Liver (tissue), 10 donors: ENCODE measurements at places on chromosomes 12 and 14.

DNA sequence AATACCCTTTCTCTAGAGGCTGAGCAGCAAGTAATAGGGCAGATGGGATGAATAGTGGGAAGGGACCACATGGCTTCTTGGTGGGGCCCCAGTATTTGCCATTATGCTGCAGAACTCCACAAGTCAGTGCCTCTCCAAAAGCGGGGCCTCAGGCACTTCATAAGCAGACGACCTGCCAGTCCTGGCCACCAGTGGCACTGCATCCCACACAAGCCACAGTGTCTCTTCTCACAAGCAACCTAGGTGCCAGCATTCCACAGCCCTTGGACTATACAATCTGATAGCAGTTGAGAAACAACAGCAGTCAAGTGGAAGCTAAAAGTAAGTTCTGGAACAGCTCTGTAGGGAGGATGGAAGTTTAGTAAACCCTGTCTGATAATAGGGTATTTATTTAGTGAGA, 4.2 kb upstream of the SLC8A3 start:
- no peak for DNase-seq

DNA sequence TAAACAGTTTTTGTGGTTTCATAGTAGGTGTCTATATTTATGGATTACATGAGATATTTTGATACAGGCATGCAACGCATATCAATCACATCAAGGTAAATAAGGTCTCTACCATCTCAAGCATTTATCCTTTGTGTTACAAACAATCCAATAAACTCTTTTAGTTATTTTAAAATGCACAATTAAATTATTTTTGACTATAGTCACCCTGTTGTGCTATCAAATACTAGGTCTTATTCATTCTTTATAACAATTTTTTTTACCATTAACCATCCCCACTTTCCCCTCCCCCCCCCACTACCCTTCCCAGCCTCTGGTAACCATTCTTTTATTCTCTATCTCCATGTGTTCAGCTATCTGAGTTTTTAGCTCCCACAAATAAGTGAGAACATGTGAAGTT, 175.7 kb upstream of the FBXO33 start:
- no peak for DNase-seq

- DNase-seq: peak; percentile 52
These were observed 11.4 kb downstream of the ANKRD9 start for GRCh38 chr14:102497998-102498677.

GRCh38 chr12:118750666-118751065, 230.7 kb upstream of the SRRM4 start:
- DNase-seq: no peak

GRCh38 chr14:25056688-25057078, 6.7 kb upstream of the STXBP6 start:
- DNase-seq: no peak

GRCh38 chr12:1498199-1498740, 96.1 kb downstream of the FBXL14 start:
- DNase-seq: no peak

GRCh38 chr12:9745199-9745598, 12.3 kb upstream of the CLECL1 start:
- DNase-seq: no peak

DNA sequence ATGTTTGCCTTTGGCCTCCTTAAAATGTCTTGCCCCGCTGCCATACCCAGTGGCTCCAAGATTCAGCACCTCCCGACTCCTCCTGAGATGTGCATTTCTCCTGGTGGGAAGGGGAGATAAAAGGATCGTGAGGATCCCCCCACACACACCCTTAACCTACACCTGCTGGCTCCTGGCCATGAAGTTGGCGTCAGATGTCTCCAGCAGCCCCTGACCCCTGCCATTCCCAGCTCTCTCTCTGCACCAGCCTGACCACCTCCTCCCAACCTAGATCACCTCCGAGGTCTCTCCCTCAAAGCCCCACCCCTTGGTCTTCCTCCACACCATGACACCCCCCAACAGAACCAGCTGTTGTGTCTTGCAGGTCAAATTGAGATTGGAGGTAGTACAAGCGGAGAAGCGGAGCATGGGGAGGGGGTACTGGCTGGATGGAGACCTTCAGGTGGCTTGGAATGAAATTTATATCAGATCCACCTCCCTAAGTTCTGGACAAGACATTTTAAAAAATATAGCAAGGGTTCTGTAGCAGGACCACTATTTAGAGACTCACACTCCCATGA, 151.1 kb upstream of the FKBP4 start:
- DNase-seq: no peak

- peak; percentile 79 for DNase-seq
These were observed 11.6 kb upstream of the CDH24 start for GRCh38 chr14:23068789-23069412.

DNA sequence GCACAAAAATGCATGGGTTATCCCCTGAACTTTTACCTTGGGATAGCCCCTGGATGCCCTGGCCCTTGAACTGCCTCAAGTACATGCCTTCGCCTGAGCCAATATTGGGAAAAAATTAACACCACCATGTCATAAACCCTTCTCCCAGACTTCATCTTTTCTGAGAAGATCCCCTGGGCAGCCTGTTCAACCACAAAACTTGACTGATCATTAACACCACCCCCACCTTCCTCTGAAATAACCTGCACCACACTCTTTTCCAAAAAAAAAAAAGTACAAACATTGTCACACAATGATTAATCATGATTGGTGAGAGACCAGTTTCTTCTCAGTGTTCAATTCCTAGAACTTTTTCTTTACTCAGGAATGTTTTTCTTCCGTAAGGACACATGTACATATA, 217.9 kb downstream of the PAX9 start:
- no peak for DNase-seq

GRCh38 chr12:111384596-111384995, 15.7 kb upstream of the PHETA1 start:
- no peak for DNase-seq

GRCh38 chr14:79043194-79043889, 873.2 kb downstream of the NRXN3 start:
- no peak for DNase-seq

DNA sequence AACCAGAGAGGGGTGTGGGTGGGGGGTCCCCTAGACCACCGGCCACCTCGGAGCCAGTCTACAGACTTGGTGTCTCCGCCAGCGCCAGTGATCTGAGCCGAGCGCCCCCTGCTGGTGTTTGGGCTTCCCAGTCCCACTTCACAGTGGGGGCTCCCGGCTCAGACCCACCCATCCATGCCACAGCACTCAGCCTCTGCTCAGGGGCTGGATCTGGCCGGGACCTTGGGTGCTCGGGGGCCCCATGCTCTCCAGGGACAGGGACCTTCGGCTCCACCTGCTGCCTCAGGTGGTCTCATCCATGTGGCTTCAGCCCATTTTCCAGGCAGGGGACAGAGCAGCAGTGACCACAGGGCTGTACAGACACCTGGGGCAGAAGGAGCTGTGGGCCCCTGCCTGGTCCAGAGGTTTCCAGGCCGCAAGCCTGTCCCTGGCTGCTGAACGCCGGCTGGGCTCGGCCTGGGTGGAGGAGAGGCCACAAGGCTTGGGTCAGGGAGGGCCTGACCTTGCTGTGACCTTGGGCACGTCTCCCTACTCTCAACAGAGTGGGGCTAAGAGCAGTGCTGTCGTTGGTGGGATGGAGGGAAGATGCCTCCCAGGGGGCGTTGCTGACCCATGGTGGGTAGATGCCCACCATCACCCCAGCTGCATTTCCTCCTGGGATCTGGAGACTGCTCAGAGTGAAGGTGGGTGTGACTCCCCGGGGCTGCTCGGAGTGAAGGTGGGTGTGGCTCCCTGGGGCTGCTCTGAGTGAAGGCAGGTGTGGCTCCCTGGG, 86.3 kb downstream of the KIF26A start:
- DNase-seq: peak; percentile 73

GRCh38 chr14:51117593-51117992, 22.7 kb upstream of the TRIM9 start:
- DNase-seq: no peak

DNA sequence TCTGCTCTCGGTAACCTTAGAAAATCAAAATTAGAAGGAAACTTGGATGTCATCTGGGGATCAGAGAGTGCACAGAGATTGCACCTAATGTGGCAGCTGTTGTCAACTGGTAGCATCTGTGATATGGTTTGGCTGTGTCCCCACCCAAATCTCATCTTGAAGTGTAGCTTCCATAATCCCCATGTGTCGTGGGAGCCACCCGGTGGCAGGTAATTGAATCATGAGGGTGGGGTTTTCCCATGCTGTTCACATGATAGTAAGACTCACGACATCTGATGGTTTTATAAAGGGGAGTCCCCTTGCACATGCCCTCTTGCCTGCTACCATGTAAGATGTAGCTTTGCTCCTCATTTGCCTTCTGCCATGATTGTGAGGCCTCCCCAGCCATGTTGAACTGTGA, 127.7 kb upstream of the SRRM4 start:
- no peak for DNase-seq

GRCh38 chr14:50874757-50875156, 2.9 kb downstream of the ABHD12B start:
- no peak for DNase-seq

- no peak for DNase-seq
These were observed 11.4 kb downstream of the GLT1D1 start for GRCh38 chr12:128864516-128865186.

DNA sequence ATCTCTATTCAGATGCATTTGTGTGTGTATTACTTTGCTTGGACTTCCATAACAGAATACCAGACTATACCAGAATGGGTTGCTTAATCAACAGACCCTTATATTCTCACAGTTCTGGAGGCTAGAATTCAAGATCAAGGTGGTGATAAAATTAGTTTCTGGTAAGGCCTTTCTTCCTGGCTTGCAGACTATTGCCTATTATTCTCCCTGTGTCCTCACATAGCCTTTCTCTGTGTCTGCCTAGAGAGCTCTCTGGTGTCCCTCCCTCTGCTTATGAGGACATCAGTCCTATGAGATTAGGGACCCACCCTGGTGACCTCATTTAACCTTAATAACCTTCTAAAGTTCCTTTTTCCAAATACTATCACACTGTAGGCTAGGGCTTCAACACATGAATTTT, 106.0 kb downstream of the FAR2 start:
- DNase-seq: no peak

DNA sequence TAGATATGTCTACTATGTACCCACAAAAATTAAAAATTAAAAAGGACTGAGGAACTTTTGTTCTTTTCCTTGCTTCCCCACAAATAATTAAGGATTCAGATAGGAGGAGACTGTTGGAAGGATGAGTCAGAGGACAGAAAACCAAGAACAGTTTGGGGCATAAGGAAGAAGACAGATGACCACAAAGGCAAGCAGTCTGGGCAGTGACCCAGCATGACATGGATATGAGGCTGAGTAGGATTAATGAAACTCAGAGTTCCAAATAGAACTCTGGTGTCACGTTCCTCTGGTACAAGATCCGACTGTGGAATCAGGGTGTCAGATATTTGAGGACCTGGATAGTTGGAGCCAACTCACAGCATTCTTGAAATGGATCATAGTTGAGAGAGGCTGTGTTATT, 89.3 kb upstream of the SLC38A4 start:
- no peak for DNase-seq

- no peak for DNase-seq
These were observed 156.1 kb upstream of the ALG10B start for GRCh38 chr12:38160318-38161122.

- DNase-seq: no peak
These were observed 108.2 kb downstream of the PRMT8 start for GRCh38 chr12:3598896-3599860.

GRCh38 chr14:80477388-80478160, 266.3 kb upstream of the DIO2 start:
- DNase-seq: no peak

- DNase-seq: no peak
These were observed 87.7 kb downstream of the TMEM30B start for GRCh38 chr14:61193476-61193875.

GRCh38 chr14:35921745-35922144, 95.6 kb downstream of the BRMS1L start:
- no peak for DNase-seq

GRCh38 chr12:120264086-120264903, 1.2 kb downstream of the PXN start:
- no peak for DNase-seq

GRCh38 chr14:33675415-33676130, 275.3 kb downstream of the EGLN3 start:
- DNase-seq: no peak

DNA sequence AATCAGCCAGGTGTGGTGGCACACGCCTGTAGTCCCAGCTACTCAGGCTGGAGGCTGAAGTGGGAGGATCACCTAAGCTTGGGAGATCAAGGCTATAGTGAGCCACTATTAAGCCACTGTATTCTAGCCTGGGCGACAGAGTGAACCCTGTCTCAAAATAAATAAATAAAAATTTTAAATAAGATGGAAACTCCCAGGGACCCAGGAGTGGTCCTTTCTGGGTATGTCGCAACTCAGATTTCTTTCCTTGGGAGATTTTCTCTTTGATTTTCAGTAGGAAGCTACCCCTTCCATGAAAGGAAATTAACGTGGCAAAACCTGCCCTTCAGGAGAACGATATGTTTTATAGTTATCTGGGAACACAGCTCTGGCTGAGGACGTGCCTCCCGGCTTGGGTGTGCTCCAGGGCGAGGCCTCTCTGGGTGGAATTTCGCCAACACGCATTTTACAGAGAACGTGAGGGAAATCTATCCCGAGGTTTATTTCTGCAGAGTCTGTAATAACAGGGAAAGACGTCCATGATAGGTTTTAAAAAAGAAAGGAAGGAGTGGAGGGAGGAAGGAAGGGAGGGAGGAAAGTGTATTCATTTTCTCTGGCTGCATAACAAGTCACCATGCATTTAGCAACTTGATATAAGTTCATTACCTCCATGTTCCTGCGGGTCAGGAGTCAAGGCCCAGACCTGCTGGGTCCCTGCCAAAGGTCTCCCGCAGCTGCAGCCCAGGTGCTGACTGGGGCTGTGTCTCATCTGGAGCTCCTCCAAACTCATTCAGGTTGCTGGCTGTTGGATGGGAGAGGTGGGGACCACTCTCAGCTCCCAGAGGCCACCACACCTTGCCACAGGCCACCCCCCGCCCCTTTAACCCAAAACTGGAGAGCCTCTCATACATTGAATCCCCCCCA, 80.6 kb upstream of the GSC start:
- DNase-seq: no peak

GRCh38 chr12:82029936-82030335, 270.8 kb upstream of the PPFIA2 start:
- no peak for DNase-seq

DNA sequence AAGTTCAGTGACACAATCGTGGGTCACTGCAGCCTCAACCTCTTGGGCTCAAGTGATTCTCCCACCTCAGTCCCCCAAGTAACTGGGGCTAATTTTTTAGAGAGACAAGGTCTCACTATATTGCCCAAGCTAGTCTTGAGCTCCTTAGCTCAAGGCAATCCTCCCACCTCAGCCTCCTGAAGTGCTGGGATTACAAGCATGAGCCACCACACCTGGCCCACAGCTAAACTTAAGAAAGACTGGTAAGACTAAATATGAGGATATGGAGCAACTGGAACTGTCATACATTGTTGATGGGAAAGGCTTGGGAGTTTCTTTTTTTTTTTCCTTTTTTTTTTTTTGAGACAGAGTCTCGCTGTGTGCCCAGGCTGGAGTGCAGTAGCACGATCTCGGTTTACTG, 34.0 kb downstream of the VRTN start:
- DNase-seq: no peak
